Immature natural killer cell (primary cell): ENCODE measurements at places on chromosomes 3 and 15.
A peak's percentile ranks its signal among the peaks of the same experiment; 100 is the strongest.

GRCh38 chr3:9291821-9292410, 42.5 kb upstream of the SRGAP3 start:
- H3K4me1 ChIP-seq = no peaks in the 10 kb centered on the region
- H3K4me3 ChIP-seq = no peak overlapping the region
- DNase-seq = no peak
- no peaks in the 10 kb centered on the region for H3K36me3 ChIP-seq

DNA sequence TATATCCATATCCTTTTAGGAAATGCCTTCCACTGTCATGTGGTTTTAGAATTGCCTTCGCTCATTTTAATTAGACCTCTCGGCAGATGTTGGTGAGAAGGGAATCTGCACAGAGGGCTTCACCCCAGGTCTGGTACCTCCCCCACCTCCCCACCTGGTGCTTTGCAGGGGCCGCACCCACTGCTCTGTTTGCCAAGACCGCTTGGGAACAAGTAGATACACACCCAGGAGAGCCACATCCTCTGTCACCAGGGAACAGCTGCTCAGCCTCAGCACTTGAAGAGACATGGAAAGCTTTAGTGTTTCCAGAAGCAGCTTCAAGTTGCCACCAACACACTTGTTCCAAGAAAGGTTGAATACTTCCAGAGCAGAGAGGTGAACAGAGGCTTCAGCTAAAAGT, 21.8 kb downstream of the LRRC31 start:
- no peak for DNase-seq
- H3K27me3 ChIP-seq = peaks cover 21% of the 10 kb centered on the region
- H3K4me1 ChIP-seq = no peaks in the 10 kb centered on the region
- H3K4me3 ChIP-seq = no peak overlapping the region
- H3K27ac ChIP-seq = no peak overlapping the region

GRCh38 chr3:157132936-157133335, 27.0 kb downstream of the CCNL1 start:
- DNase-seq = no peak
- H3K27me3 ChIP-seq = peaks cover 2% of the 10 kb centered on the region
- H3K4me3 ChIP-seq = no peak overlapping the region
- H3K36me3 ChIP-seq = no peaks in the 10 kb centered on the region

- peaks cover 5% of the 10 kb centered on the region for H3K27me3 ChIP-seq
- H3K27ac ChIP-seq = no peak overlapping the region
- H3K36me3 ChIP-seq = no peaks in the 10 kb centered on the region
- no peaks in the 10 kb centered on the region for H3K4me1 ChIP-seq
Observed at GRCh38 chr3:193775421-193776077, 182.5 kb downstream of the OPA1 start.

GRCh38 chr3:143151004-143151731, 31.6 kb downstream of the CHST2 start:
- no peaks in the 10 kb centered on the region for H3K27me3 ChIP-seq
- H3K27ac ChIP-seq = no peak overlapping the region
- peaks cover 13% of the 10 kb centered on the region for H3K4me1 ChIP-seq
- no peak overlapping the region for H3K4me3 ChIP-seq

- no peaks in the 10 kb centered on the region for H3K4me1 ChIP-seq
- DNase-seq = no peak
- H3K27me3 ChIP-seq = no peaks in the 10 kb centered on the region
- peak overlapping the region; percentile 4 for H3K27ac ChIP-seq
- H3K36me3 ChIP-seq = peaks cover 51% of the 10 kb centered on the region
Observed at GRCh38 chr15:76787273-76787672, 117.9 kb downstream of the SCAPER start.

- H3K27ac ChIP-seq = no peak overlapping the region
- DNase-seq = no peak
- H3K4me1 ChIP-seq = no peaks in the 10 kb centered on the region
- H3K36me3 ChIP-seq = peaks cover 16% of the 10 kb centered on the region
Observed at GRCh38 chr3:111727843-111728565, 131.1 kb upstream of the PHLDB2 start.

DNA sequence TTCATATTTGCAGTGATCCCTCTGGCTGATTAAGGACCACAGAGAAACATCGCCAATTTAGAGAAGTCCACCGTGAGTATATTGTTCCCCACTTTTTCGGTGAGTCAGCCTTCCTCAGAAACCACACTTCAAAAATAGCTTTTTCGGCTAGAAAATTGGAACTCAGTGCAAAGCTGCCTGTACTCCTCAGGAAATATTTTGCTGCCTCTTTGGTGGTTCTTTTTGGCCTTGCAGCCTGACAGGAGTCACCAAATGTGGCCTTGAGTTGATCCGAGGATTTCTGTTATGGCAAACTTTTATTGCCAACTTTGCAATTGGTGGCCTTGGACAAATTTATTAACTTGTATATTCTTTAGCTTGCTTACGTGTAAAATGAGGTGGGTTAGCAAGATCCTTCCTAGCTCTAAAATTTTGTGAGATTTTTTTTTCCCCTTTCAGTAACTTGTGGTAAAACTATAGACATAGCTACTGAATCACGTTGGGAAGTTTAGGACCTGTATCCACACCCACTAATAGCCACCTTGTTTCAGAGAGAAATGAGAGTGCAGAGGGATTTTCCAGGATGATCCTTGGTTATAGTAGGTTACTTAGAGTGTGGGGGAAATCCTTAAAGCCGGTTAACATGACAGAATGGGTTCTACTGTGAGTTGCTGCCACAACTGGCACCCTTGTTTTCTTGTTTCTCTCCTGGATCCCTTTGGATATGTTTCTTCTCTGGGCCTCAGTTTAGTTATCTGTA, 9.9 kb downstream of the ARL6IP5 start:
- no peaks in the 10 kb centered on the region for H3K27me3 ChIP-seq
- H3K4me1 ChIP-seq = peaks cover 92% of the 10 kb centered on the region
- H3K4me3 ChIP-seq = peak overlapping the region; percentile 40
- H3K36me3 ChIP-seq = peaks cover 16% of the 10 kb centered on the region
- no peak for DNase-seq

GRCh38 chr15:68224108-68224507, 5.4 kb downstream of the CLN6 start:
- H3K27ac ChIP-seq = no peak overlapping the region
- no peaks in the 10 kb centered on the region for H3K36me3 ChIP-seq
- H3K4me3 ChIP-seq = no peak overlapping the region
- peaks cover 26% of the 10 kb centered on the region for H3K4me1 ChIP-seq
- no peak for DNase-seq
- no peaks in the 10 kb centered on the region for H3K27me3 ChIP-seq

DNA sequence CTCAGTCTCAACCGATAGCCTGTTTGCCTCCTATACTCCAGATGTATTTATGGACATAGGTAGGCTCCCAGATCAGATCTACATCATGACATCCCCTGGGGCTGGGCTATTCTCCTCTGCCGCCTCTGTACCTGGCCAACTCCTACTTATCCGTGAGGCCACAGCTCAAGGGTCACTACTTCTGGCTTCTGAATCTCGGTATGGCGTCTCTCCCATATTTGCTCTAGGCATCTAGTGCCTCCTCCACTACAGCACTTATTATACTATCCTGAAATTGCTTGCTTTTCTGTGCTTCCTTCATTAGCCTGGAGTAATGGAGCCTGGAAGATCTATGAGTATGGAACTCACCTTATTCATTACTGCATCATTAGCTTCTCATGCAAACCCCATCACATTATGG, 172.6 kb upstream of the WNT5A start:
- no peak overlapping the region for H3K4me3 ChIP-seq
- DNase-seq = no peak
- no peaks in the 10 kb centered on the region for H3K36me3 ChIP-seq
- no peak overlapping the region for H3K27ac ChIP-seq

DNA sequence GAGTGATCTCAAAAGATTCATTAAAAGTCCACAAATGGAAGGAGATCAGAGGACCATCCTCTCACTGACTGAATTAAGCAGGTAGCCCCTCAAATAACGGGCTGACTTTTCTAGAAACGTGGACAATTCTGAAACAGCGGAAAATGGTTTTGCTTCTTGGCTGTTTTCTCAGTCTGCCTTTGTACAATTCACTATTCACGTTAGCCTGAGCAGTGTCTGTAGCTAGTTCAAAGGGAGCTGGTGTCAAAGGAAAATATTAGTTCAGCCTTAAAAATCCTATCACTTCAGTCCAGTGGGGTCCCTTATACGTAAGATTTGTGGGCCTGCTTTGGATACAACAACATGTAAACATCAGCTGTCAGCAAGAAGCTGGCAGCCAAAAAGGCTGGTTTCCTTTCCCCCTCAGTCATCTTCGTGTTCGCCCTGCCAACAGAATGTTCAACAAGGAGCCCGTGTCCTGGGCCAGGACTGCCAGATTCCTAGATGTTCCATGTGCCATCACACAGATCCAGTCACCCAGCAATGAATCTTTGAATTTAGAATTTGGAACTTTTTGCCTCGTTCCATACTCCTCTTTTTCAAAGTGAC, 19.3 kb downstream of the LMCD1 start:
- peaks cover 9% of the 10 kb centered on the region for H3K27me3 ChIP-seq
- no peak for DNase-seq
- H3K27ac ChIP-seq = no peak overlapping the region

- H3K27ac ChIP-seq = peak overlapping the region; percentile 77
- H3K4me1 ChIP-seq = peaks cover 90% of the 10 kb centered on the region
- H3K36me3 ChIP-seq = no peaks in the 10 kb centered on the region
- H3K4me3 ChIP-seq = peak overlapping the region; percentile 73
Observed at GRCh38 chr3:172213904-172214303, 174.5 kb downstream of the FNDC3B start.

GRCh38 chr3:71464613-71465012, 118.9 kb downstream of the FOXP1 start:
- peaks cover 9% of the 10 kb centered on the region for H3K36me3 ChIP-seq
- H3K27ac ChIP-seq = no peak overlapping the region
